ENCODE measurements at places on chromosomes 16 and 17.

- DNase-seq = peak; percentile 26
Observed at GRCh38 chr17:8133941-8134340, 10.0 kb upstream of the HES7 start.

- no peak for DNase-seq
Observed at GRCh38 chr17:39954876-39955275, 7.9 kb upstream of the GSDMA start.

DNA sequence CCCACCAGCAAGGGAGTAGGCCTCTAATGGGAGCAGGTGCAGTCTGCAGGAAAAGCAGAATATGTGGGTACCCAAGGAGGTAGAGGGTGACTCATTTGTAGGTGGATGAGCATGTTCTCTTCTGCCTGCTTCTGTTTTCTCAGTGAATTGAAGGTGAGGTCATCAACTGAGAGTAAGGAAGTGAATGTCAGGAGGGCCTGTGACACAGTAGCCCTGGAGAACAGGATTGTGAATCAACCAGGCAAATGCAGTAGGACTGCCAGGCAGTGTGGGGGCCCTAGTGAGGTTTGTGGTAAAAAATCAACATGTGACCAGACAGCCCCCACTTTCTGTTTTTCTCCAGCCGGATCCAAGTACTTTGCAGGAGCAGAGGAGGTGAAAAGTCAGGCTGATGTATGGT lies 150.5 kb upstream of the SOX9 start:
- DNase-seq = peak; percentile 47

- no peak for DNase-seq
Observed at GRCh38 chr16:78194948-78195347, 95.5 kb downstream of the WWOX start.

DNA sequence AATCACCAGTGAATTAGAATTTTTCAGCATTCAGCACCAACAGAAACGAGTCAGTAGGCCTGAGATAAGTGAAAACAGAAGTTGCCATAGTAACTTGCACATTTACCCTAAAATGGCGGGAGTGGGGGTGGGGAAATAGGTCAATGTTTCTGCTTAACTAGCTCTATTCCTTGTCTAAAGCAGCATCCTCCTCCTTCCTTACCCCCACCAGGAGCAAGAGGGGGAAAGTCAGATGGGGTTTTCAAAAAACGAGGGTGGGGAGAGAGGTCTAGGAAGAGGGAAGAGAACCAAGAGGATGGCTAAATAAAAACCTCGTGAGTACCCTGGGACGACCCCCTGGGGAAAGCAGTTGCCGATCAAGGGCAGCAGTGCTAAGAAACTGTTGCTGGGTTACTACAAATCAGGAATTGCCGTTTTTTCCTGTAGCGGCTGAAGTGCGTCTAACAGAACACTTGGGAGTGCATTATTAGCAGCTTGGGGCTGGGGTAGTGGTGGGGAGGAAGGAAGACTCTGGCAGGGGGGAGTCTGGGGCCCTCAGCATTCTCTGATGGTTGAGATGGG lies 34.4 kb upstream of the MNT start:
- DNase-seq = no peak

DNA sequence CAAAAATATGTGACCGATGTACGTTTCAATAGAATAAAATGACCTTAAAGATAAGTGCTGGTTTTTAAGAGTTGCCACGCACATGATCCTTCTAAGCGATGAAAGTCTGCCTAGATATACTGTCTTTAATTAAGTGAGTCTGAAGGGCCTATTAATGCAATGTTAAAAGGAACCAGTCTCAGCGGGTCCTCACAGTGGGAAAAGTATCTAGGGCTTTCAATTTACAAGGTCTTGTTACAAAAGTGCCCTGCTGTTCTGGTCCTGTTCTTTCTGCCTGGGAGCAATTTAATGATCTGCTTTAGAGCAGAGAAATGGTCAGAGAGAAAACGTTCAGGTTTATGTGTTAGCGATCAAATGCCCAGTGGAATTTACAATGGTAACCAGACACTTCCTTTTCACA lies 864.0 kb downstream of the KCNJ2 start:
- no peak for DNase-seq
